ENCODE measurements at places on chromosomes 4 and X.

DNA sequence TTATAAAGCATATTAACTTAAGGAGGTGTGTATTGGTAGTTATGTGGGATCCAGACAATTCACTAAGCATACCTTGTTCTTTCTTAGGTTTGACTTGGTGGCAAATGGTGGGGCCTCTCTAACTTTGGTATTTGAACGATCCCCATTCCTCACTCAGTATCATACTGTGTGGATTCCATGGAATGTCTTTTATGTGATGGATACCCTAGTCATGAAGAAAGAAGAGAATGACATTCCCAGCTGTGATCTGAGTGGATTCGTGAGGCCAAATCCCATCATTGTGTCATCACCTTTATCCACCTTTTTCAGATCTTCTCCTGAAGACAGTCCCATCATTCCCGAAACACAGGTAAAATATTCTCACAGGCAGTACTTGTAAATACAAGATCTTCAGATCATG lies 186.4 kb downstream of the DCTD start:
- no peak for DNase-seq

- DNase-seq, result no peak
Observed at GRCh38 chr4:40596522-40596921, 33.1 kb downstream of the RBM47 start.

- no peak for DNase-seq
Observed at GRCh38 chr4:23631255-23631950, 258.4 kb downstream of the PPARGC1A start.

GRCh38 chr4:186832906-186833305 lies 109.2 kb upstream of the FAT1 start:
- DNase-seq, result no peak

- DNase-seq, result no peak
Observed at GRCh38 chrX:47176101-47176740, 17.4 kb upstream of the UBA1 start.

DNA sequence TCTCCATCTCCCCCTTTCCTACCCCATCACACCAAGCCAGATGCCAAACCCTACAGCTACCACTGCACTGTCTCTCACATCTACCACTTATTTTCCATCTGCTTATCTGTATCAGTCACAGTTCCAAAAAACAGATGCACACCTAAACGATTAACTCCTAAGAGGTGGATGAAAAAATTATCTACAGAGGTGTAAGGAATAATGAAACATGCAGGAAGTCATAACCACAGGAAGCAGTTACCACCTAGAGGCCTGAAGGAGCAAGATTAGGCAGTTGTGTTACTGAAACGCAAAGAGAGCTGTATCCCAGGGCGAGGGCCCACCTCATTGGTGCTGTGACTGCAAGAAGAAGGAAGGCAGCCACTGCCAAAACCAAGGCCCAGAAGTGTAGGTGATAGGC lies 87.8 kb upstream of the FAM241A start:
- no peak for DNase-seq

DNA sequence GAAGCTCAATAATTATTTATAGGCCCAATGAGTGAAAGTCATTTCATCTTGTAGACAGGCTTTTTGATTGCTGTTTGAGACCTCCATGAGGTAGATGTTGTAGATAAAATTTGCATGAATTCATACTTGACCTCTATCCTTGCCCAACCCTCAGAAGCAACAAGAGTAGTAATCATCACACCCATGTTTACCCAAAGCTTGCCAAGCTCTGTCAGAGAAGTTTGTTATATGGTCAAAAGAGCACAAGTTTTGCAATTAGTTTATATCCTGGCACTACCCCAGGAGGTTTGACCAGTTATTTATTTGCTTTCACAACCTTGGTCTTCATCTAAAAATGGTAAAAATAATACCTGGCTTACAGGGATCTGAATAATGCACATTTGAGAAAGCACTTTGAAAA lies 20.7 kb downstream of the ADH7 start:
- DNase-seq, result no peak

DNA sequence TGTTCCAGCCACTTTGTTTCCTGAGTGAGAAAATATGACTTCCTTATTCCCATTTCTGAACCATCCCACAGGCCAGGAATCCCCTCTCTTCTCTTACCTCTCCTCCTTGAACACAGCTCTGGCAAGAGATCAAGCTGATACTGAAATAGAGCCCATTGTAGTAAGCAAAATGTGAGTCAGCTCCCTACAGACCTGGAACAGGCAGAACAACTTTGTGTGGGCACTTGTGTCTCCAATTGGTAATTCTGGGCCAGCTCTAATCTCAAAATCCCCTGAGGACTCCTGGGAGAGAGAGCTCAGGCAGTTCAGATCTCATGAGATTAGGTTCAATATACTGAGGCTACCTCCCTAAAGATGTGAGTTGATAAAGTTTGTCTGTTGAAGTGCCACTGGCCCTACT lies 213.5 kb downstream of the GUCY2F start:
- DNase-seq, result no peak

DNA sequence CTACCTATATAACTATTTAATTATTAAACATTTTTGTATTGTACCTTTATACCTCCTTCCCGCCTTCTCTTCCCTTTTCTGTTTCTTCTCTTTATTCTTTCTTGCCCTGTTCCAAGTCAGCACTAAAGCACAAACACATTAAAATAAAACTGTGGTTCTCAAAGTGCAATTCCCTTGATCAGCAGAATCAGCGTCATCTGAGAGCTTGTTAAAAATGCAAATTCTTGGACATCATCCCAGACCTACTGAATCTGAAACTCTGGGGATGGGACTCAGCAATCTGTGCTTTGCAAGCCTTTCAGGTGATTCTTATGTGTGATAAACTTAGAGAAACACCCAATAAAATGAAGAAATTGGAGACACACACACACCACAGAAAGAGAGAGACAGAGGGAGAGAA lies 178.4 kb upstream of the BMP3 start:
- DNase-seq, result no peak

Data from stimulated activated CD8-positive, alpha-beta memory T cell treated with anti-CD3 and anti-CD28 coated beads, Interleukin-12 subunit alpha, Interleukin-12 subunit beta, amount 100 ng/mL, for 4 hours (primary cell).